ENCODE measurements at places on chromosomes 13 and 19.

DNA sequence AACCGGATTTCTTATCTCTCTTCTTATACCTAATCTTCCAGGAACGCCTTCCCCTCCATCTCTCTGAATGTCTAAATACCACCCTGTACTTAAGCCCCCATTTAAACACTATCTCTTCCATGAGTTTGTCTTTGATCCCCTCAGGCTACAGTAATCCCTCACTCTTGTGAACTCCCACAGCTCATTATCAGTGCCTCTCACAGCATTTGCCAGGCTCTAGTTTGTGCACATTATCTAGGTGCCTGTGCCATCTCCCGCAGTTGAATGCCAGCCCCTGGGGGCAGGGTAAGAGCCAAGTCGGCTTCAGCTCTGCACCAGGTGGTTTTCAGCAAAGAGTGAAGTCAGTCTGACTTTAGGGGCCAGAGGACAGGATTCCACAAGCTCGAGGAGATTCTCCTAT lies 71.4 kb downstream of the FREM2 start:
- DNase-seq: no peak

DNA sequence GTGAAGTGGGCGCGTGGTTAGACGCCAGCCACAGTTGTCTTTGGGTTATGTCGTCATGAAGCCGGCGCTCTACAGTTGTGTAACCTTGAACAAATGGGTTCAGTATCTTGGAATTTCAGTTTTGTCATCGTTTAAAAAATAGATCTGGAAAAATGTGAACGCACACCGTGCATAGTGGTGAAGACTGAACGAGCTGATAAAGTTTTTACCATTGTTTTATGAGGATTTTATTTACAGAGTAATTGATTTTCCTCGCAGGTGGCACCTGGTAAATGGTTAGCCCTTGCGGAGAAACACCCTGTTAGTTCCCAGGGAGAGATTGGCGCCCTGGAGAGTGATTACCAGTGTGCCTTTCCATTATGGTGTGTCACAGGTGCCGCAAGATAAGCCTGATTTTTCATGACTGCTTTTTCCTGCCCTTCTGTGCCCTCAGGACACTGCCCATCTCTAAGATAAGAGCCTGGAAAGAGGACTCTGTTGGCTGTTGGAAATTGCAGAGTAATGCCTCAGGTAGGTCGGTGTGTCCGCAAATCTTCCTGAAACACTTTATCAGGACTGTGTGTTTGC lies 577 bp downstream of the ZNF181 start:
- DNase-seq: peak; percentile 83

- no peak for DNase-seq
Observed at GRCh38 chr13:30191491-30192100, 115.8 kb downstream of the KATNAL1 start.

GRCh38 chr13:40167327-40167726 lies 499.1 kb downstream of the FOXO1 start:
- DNase-seq: no peak

DNA sequence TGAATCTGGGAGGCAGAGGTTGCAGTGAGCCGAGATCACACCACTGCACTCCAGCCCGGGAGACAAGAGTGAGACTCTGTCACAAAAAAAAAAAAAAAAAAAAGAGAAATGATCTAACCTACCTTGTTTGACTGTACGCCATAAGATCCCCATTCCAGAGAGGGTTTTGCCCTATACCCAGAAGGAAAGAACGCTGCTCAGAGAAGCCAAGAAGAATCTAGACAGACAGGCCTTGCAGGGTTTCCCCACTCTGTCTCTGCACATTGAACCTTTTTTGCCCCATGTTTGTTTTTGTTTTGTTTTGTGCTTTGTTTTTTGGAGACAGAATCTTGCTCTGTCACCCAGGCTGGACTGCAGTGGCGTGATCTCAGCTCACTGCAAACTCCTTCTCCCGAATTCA lies 7.4 kb upstream of the MAP1S start:
- no peak for DNase-seq

GRCh38 chr19:8731428-8732169 lies 10.2 kb downstream of the OR2Z1 start:
- no peak for DNase-seq

GRCh38 chr13:49053215-49053614 lies 77.5 kb downstream of the FNDC3A start:
- no peak for DNase-seq

GRCh38 chr19:16296713-16297112 lies 27.9 kb upstream of the KLF2 start:
- DNase-seq: no peak

GRCh38 chr13:78594456-78594975 lies 8.8 kb downstream of the POU4F1 start:
- no peak for DNase-seq

- no peak for DNase-seq
Observed at GRCh38 chr13:32206097-32206740, 108.9 kb downstream of the ZAR1L start.

DNA sequence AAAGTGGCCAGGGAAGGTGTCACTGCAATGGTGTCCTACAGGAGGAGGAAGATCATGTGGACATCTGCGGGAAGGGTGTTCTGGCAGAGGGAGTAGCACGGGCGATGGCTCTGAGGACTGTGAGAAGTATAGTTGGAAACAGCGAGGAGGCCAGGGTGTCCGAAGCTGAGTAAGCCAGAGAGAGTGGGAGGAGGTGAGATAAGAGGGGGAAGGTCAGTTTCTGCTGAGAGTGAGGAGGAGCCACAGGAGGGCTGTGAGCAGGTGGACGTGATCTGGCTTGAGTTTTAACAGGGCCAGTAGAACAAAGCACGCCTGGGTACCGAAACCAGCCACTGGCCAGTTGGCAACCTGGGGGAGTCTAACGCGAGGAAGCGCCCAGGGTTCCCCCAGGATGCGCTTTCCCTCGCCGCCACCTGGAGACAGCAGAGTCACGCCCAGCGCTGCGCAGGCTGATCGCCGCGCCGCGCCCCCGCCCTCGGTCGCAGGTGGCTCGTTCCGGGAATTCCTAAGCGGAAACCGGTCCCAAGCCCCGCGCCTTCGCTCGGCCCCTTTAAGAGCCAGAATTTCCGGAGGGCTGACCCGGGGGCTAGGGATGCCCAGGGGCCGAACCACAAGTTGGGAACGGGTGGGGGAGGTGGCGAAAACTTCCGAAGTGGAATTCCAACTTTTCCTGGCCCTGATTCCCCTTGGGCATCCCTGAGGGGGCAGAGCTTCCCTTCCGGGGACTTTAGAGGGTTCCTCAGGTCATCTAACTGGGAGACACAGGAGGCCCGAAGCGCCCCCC lies 1.1 kb upstream of the LSR start:
- peak; percentile 29 for DNase-seq

DNA sequence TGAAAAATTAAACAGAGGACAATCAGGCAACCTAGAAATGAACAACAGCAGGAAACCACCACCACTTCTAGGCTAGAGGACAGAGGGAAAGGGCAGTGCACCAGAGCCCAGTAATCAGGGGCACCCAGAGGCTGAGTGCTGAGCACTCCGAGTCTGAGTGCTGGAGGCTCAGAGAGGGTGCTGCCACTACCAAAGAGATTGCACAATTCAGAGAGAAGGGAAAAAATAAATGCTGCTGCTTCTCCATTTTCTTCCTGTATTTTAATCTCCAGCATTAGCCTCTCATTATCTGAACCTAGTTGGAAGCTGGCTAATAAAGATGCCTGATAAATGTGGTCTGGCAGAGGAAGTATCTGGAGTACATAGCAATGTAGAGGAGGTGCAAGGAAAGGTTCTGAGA lies 11.8 kb upstream of the ZNF175 start:
- DNase-seq: no peak

GRCh38 chr13:60001889-60002288 lies 161.8 kb downstream of the DIAPH3 start:
- DNase-seq: peak; percentile 5

DNA sequence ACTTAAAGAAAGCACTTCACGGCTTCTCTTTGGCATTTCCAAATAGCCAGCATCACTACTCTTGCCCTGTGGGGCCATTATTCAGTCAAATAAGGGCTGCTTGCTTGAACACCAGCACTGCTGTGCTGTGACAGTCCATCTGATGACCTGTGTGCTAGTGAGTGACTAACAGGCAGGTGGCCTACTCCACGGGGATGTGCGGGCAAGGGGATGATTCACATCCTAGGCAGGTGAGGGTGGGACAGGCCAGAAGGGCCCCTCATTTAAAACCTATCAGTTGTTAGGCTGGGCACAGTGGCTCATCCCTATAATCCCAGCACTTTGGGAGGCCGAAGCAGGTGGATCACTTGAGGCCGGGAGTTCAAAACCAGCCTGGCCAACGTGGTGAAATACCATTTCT lies 8.2 kb downstream of the CCNE1 start:
- no peak for DNase-seq

All from inflammatory macrophage treated with lipopolysaccharide for 4 hours (primary cell).